ENCODE measurements at places on chromosomes 2 and 18. TPM values are rescaled to one million over a fixed set of nuclear protein-coding genes. Genes with fewer than 3 reads are reported as not detected.

GRCh38 chr2:84858937-84859336 lies 21.9 kb downstream of the TRABD2A start:
- DNase-seq: no peak

Gene DHRS9
- not detected for total RNA-seq

Gene ANKRD44
- 12.0 TPM for total RNA-seq

GRCh38 chr2:240597054-240597418 lies 10.5 kb downstream of the CAPN10 start:
- DNase-seq: peak; percentile 8

Gene DPP4
- total RNA-seq: 0.20 TPM

- no peak for DNase-seq
Observed at GRCh38 chr2:96531366-96531765, 5.2 kb upstream of the ARID5A start.

DNA sequence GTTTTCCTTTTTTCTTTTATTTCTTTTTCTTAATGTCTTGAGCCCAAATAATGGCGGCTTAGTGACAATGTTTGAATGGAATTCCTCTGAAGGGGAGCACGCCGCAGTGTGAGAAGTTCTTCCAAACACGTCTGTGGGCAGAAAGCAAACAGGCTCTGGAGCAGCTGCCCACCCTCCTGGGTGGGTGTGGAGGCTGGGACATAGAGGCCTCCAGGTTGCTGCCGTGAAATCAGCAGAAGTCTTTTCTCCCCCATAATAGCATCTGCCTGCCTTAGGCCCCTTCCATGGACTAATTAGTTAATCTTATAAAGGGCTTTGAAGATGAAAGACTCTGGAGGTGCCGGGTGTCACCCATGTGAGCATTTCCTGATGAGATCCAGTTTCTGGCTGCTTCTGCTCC lies 213.9 kb downstream of the SH3RF3 start:
- DNase-seq: no peak

- DNase-seq: no peak
Observed at GRCh38 chr2:144067506-144067905, 452.4 kb downstream of the ZEB2 start.

DNA sequence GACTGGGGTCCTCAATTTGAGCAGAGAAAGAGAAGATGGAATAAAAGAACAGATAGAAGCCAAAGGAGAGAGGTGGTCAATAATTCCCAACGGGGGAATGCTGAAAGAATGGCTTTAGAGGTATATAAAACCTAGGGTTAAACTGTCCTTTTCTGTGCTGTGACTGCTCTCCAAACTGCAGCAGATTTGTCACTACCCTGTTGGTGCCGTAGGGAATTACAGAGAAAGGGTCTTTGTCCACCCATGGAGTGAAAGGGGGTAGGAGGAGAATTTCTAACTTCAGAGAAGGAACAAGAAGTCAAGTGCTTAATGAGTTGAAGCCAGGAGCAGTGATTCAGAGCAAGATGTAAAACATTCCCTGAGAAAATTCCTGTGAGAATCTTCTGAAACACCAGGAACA lies 486.5 kb downstream of the NUP35 start:
- no peak for DNase-seq

Gene ST8SIA5
- 0.56 TPM for total RNA-seq

Gene RUFY4
- not detected for total RNA-seq

- no peak for DNase-seq
Observed at GRCh38 chr2:232139786-232140562, 178.5 kb downstream of the DIS3L2 start.

- no peak for DNase-seq
Observed at GRCh38 chr2:112029164-112029563, 25.9 kb upstream of the TMEM87B start.

Gene SLC66A2
- 56.6 TPM for total RNA-seq

- no peak for DNase-seq
Observed at GRCh38 chr2:197248623-197249022, 62.0 kb downstream of the ANKRD44 start.

Gene STAM2
- total RNA-seq: 25.1 TPM

- DNase-seq: no peak
Observed at GRCh38 chr18:36627637-36628036, 201.2 kb downstream of the TPGS2 start.

- no peak for DNase-seq
Observed at GRCh38 chr2:241357531-241357930, 1.4 kb downstream of the FARP2 start.

DNA sequence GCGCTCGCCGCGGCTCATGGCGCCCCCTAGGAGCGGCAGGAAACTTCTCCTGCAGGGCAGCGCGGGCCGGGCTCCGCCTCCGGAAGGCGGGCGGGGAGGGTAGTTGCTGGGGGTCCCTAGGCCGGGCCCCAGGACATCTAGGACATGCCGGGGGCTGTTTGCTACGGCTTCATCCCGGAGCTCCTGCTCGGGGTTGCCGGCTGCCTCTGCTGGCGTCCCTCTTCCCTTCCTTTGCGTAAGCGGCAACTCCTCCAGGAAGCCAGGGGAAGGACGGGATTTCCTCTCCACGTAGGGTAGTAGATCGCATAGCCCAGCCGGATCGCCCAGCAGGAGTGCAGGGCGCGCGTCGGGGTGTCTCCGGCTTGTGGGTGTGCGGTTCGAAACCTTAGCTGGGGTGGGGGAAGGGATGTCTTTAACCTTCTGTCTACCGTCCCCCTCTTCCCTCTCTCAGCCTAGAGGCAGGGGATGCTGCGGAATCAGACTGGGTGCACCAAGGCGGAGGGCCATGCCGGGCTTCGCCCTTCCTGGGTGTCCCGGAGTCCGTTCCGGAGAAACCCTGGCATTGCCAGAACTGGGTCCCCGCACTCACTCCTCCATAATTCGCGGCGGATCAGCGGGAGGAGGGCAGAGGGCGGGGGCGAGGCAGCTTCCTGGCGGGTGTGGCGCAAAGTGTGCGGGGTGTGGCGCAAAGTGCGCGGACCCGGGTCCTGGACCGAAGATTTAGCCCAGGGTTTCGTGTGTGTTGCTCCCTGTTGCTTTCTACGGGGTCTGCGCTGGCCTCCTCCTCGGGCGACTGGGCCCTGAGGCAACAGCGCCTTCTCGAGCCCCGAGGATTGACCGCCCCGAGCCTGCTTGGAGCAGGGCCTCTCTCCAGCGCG lies 12.2 kb upstream of the SKOR2 start:
- DNase-seq: peak; percentile 75

DNA sequence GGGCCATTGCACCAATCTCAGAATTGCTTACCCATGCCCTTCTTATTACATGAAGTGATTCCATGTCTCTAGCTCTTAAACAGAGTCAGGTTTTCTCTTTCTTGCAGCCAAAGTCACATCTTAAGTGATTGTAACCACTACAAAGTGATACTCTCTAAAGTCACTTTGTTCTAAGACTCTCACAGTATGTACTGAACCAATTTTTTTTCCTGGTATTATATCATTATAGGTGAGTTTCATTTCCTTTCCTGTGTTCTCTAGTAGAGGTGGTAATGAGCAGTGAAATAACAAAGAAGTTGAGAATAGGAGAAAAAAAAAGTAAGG lies 66.3 kb upstream of the DARS1 start:
- no peak for DNase-seq

GRCh38 chr18:59744271-59744721 lies 47.1 kb upstream of the CCBE1 start:
- no peak for DNase-seq

DNA sequence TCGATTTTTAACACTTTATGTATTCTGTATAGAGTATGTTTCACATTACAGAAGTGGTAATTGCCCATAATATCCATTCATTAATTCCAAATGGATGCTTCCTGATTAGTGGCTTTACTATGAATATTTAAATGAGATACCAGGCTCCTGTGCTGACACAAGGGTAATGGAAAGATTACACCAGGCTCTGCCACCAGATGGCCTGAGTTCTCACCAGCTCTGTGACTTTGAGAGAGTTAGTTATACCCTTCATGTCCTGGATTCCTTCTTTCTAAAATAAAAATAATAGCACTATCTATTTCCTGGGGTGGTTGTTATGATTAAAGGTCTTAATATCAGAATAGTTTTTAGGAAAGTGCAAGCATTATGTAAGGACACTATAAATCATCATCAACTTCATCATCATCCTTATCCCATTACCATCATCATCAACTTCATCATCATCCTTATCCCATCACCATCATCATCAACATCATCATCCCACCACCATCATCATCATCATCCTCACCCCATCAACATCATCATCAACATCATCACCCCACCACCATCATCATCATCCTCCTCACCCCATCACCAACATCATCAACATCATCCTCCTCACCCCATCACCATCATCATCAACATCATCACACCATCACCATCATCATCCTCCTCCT lies 151.8 kb downstream of the DNER start:
- no peak for DNase-seq

Gene IAH1
- total RNA-seq: 24.4 TPM

Gene AGXT
- not detected for total RNA-seq

- no peak for DNase-seq
Observed at GRCh38 chr2:18412980-18413675, 147.3 kb downstream of the RDH14 start.

GRCh38 chr2:111952871-111953452 lies 54.6 kb downstream of the MERTK start:
- no peak for DNase-seq

- no peak for DNase-seq
Observed at GRCh38 chr2:38850045-38850444, 25.7 kb downstream of the DHX57 start.

Gene GBX2
- total RNA-seq: 1.2 TPM

DNA sequence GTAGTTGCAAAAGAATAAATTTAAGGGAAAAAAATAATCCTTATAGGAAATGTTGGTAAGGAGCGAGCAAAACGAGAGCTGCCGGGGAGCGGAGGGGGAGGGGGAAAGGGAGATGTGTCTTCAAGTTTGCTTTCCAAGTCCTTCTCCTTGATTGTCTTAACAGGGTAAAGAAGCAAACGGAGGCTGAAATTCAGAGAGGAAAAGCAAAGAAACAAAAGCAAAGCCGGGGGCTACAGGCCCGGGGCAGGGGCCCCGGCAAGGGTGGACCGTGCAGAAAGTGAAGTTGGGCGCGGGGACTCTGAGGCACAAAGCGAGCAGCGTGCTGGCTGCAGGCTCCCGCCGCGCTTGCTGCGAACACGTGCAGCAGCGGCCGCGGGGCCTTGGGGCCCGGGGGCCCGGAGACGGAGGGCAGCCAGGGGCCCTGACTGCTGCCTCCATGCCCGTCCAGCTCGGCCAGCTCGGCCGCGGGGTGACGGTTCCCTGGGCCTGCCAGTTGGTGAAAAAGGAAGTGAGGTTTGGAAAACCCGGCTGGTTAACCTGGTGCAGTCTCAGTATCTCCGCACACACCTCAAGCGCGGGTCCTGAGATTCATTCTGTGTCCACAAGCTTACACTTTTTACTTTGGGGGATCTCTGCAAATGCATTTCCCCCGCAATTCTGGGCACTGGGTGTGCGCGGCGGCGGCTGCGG lies 4.1 kb downstream of the BCL11A start:
- DNase-seq: peak; percentile 64

DNA sequence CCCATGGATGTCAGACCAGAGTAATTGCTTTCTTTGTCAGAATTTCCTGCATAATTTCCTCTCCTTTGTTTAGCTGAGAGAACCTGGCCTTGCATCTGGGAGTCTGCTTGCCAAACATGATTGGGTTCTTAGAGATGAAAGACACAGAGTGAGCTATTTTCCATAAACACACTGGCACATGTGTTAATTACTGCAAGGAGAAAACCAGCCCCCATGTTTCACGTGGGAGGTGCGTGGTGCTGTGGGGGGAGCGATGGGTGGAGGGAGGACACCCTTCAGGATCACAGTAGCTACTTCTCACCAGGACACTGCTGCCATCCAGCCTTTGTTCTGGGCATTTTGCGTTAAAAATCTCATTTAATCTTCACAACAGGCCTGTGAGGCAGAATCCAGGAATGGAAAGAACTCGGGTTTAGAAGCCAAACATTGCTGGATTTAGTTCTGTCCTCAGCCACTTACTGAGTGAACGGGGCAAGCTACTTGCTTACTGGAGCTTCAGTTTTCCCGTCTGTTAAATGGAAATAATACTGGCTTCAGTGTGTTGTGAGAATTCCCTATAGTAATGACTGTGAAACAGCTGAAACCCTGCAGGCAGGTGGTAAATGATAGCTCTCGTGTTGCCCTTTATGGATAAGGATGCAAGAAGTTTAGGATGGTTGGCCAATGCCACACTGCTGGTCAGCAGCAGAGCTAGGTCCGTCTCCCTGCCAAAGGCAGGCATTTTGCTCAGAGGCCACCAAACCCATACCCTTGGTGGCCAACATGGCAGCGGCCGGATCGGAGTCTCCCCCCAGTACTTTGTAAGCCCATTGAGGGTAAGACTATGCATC lies 100.1 kb upstream of the ASAP2 start:
- no peak for DNase-seq

DNA sequence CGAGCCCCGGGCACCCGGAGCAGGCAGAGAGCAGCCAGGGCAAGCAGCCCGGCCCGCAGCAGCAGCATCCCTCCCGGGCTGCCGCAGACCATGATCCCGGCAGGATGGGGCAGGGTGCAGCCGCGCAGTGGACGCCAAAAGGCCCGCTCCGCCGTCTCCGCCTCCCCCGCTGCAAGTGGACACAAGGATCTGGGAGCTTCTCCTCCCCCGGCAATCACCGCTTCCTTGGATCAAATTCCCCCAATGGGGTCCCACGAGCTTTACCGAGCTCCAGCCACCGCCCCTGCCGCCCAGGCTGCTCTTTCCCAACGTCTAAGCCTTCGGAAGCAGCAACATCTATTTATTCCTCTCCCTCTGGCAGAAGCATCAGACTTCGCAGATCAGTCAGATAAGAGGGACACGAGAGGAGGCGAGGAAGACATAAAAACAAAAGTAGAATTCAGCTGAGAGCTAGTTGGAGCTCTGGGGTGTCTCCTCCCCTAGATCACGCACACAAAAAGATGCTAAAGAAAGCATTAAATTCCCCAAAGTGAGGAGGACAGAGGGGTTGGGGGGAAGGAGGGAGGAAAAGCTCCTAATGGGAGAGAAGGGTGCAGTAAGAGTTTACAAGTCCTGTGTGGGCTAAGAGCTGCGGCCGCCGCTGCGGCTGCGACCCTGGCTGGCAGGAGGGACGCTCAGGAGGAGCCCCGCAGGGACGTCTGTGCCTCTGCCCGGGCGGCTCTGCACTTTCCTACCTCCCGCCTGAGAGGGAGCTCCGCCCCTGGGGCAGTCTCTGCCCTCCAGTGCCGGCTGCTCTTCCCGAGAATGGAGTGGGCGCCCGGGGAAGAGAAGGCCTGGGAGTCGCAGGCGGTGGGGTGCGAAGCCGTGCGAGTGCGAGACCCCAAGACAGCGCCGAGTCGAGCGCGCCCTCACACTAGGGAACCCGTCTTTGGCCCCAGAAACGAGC lies at the start of gene FRZB:
Gene FRZB (minus strand): TSS at position 177 of the 946 bp plus-strand sequence. CDS start 85 bp downstream, at position 92.
- DNase-seq: peak; percentile 72

DNA sequence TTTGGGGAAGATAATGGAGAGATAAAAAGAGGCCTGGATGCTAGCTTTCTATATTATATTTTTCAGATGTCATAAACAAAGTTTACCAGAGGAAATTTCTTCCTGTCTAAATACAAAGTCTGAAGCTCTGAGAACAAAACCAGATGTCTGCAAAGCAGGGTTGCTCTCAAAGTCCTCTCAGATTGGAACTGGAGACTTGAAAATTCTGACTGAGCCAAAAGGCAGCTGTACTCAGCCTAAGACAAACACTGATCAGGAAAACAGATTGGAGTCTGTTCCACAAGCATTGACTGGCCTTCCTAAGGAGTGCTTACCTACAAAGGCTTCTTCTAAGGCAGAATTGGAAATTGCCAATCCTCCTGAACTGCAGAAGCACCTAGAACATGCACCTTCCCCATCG lies 25.1 kb downstream of the KDM3A start:
- DNase-seq: no peak

Measured in glutamatergic neuron (in vitro differentiated cells).